Caki2 (cell line): ENCODE measurements at places on chromosomes 2 and 18. TPM values are rescaled to one million over a fixed set of nuclear protein-coding genes. Genes with fewer than 3 reads are reported as not detected.
A peak's percentile ranks its signal among the peaks of the same experiment; 100 is the strongest.

- no peak for DNase-seq
These were observed 5.8 kb downstream of the PCARE start for GRCh38 chr2:29068513-29068912.

GRCh38 chr2:18132697-18133096, 254.2 kb downstream of the KCNS3 start:
- DNase-seq, result no peak

GRCh38 chr2:136750065-136750464, 15.3 kb upstream of the THSD7B start:
- no peak for DNase-seq

GRCh38 chr18:51953521-51953920, 386.5 kb upstream of the DCC start:
- DNase-seq, result peak; percentile 36

DNA sequence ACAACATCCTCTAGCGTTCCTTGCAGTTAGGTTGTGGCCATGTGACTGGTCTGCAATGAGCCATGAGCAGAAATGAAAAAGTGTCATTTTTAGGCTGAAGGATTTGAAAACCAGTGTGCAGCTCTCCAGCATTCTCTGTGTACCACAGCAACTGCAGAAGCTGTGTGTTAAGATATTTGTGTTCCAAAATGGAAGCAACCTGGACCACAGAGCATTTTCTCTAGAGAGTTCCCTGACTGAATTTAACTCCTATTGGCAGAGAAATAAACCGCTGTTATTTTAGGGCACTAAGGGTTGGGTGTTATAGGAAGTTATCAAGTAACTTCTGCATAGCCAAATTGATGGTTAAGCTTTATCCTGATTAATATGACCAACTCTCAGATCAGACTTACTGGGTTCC, 257.2 kb upstream of the THUMPD2 start:
- DNase-seq, result no peak

DNA sequence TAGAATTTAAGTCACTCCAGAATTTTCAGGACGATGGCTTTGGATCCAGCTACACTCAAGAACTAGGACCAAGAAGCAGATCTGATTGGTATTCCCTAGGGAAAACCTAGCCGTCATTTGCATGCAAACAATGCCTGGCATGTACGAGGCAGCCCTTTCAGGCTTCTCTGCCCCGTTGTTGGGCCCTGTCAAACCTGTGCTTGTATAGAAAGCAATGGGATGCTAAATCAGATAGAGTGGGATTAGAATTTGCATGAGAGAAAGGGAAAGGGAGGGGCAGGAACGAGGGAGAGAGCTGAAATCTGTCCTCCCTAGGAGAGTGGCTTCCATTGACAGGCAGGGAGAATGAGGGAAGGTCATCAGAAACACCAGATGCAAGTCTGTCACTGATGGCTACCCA, 28.6 kb downstream of the ARID5A start:
- no peak for DNase-seq

GRCh38 chr2:43251171-43251731, 24.8 kb upstream of the ZFP36L2 start:
- DNase-seq, result no peak

DNA sequence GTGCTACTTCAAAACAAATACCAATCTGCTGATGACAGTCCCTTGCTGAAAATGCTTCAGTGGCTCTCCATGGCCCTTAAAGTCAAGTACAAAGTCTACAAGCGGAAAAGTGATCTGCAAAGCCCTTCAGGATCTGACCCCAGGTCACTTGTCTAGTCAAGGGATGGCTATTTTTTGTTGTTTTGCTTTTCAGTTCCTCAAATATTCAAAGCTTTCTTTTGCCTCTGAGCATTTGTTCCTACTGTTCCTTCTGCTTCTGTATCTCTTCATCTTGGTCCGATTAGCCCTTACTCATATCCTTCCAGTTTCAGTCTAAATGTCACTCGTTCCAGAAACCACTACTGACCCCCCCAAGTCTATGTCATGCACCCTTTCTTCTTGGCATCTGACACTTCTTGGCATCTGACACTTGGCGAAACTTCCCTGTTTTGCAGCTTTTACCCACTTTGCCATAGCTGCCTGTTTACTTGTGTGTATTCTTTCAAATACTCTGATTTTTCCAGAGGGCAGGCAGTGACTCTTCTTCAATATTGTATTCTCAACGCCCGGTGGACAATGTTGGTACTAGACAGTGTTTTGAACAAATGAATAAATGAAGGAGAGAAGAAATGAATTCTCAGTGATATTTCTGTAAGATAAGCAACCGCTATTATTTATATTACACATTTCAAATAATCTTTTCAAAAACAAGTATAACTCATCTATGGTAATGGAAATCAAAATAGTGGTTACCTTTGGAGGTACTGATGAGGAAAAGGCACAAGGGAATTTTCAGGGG, 175.9 kb upstream of the FN1 start:
- no peak for DNase-seq

GRCh38 chr2:175737722-175738361, 264.2 kb downstream of the LNPK start:
- no peak for DNase-seq

DNA sequence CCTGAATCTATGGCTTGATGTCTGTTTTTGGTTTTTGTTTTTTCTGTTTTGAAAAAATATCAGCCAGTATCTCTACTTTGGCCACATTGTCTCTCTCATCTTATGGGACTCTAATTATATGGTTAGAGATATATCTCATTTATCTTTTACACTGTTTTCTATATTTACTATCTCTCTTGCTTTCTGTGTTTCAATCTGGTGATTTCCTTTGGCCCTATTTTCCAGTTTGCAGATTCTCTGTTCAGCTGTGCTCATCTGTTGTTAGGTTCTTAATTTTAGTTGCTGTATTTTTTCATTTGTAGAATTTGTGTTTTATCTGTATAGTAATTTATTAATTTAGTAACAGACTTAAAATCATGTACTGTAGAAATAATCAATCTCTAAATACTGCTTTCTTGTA, 41.3 kb upstream of the ELAC1 start:
- no peak for DNase-seq

DNA sequence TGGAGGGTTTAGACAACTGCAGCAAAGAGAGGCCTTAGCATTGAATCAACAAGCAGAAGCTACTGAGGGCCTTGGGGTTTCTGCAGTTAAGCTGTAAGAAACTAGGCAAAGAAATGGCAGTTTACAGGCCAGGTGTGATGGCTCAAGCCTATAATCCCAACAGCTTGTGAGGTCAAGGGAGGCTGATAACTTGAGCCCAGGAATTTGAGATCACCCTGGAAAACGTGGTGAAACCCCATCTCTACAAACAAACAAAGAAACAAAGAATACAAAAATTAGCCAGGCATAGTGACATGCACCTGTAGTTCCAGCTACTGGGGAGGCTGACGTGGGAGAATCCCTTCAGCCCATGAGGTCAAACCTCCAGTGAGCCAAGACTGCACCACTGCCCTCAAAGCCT, 421.6 kb upstream of the CHST9 start:
- DNase-seq, result no peak

- DNase-seq, result no peak
These were observed 142.1 kb downstream of the PHLPP1 start for GRCh38 chr18:62857263-62857976.

DNA sequence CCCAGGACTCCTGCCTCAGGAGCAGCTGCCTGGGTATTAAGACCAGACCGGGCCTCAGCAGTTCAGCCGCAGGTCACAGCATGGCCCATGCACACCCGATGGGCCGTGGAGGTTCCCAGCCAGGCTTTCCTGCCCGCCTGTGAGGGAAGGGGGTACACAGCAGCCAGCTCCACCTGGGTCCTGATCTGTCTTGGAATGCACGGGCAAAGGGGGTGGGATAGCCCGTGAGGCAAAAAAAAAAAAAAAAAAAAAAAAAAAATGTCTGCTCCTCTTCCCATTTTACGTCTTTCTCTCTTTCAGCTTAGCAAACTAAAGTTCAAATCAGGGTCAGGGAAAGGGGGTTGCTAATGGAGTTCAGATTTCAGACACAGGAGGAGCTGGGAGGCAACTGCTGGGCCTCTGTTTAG, 385.2 kb downstream of the TNS1 start:
- no peak for DNase-seq

DNA sequence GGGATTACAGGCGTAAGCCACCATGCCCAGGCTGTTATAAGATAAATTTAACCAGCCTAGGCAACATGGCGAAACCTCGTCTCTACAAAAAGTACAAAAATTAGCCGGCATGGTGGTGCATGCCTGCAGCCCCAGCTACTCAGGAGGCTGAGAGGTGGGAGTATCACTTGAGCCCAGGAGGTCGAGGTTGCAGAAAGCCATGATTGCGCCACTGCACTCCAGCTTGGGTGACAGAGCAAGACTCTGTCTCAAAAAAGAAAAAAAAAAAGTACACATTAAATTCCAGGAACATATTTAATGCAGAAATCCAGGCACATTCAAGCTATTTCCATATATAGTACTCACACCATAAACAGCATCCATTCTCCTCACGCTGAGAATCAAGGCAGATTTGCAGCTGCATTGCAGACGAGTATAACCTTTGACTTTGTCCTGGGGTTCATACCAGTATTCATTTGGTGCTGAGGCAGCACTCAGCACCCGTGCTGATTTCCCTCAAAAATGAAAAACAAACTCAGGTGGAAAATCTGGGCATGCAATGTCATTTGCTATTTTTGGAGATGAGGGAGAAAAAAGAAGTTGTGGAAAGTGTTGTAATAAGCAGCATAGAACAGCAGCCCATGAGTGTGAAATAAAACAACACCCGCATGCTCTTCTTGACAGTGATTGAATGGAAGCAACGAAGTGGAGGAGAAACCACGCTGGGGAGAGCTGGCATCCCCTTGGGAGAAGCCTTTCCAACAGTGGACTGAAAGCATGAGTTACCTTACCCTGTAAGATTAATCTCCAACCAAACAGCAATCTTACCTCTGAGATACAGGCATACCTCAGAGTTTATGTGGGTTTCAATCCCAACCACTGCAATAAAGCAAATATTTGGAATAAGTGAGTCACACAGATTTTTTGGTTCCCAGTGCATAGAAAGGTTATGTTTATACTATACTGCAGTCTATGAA, 46.8 kb upstream of the ANXA4 start:
- peak; percentile 98 for DNase-seq

DNA sequence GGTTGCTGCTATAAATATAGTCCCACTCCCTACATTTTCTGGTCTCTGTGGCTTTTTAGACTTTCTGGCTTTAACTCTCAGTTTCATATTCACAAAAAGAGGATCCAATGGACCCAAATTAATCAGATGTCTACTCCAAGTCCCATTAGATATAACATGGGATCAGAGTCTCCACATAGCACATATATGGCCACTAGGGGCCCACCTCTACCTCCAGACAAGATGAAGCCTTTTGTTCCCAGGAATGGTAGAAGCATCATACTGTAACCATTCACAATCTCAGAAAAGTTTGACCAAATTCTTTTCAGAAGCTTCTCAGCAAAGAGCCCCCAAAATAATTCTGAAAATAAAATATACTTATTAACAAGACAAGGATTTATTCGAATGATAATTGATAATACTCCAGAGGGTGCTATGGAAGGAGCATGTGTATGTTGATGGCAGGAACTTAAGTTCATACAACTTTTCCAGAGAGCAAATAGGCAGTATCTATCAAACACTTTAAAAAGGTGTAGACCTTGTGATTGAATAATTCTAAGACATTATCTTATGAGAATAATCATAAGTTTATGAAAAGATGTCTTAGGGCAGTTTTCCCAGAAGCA, 382.3 kb upstream of the CRIM1 start:
- DNase-seq, result peak; percentile 23

DNA sequence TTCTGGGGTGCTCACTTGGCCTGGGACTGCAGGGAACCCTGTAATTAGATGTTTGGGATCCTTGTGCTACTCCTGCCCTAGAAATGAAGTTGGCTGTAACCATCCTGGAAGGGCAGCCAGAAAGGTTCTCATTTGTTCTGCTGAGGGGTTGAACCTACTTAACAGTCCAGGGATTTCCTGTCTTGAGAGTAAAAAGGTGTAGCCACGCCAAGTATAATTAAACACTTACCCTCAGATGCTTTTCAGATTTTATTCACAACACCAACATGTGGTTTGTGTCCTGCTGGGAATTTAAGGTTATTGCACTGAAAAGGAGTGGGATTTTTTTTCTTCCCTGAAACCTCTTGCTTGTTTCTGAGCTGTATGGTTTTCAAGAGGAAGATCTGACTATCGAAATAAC, 222.4 kb upstream of the APCDD1 start:
- no peak for DNase-seq

- no peak for DNase-seq
These were observed 275.9 kb upstream of the GCFC2 start for GRCh38 chr2:75986617-75987016.

DNA sequence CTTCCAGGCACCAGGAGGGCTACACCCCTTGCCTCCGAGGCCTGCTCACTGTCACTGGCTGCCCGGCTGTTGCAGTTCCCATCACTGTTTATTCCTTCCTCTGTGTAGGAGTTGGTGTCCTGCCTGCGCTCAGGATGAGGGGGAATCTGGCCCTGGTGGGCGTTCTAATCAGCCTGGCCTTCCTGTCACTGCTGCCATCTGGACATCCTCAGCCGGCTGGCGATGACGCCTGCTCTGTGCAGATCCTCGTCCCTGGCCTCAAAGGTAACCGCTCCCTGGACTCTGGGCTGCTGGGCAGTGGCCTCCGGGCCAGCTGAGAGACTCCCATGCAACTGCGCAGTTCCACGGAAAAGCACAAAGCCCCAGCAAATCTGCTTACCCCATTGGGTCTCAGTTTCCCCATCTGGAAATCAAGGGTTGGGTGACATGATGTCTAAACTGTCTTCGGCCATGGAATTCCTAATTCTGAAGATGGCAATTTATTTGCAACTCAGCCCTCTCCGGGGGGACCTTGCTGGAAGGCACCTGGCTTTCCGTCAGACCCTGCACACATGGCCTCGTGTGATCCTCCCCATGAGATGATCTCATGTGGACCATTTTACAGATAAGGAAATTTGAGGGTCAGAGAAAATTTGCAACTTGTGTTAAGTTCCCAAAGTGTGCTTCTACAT, 9.4 kb downstream of the COLEC11 start:
- DNase-seq, result no peak

GRCh38 chr2:240957656-240958365, 40.6 kb upstream of the SNED1 start:
- no peak for DNase-seq

GRCh38 chr18:59343926-59344325, 15.1 kb downstream of the LMAN1 start:
- DNase-seq, result no peak

- no peak for DNase-seq
These were observed 81.8 kb upstream of the ADAM23 start for GRCh38 chr2:206361407-206362045.

GRCh38 chr2:31762085-31762484, 181.3 kb upstream of the SRD5A2 start:
- DNase-seq, result no peak

- no peak for DNase-seq
These were observed 23.9 kb downstream of the CTLA4 start for GRCh38 chr2:203891474-203891873.

The BCL2 gene
- total RNA-seq, result 5.1 and 9.1 TPM in 2 replicates

The C2orf49 gene
- 18.6 and 36.8 TPM in 2 replicates for total RNA-seq

The FHOD3 gene
- 7.8 and 15.0 TPM in 2 replicates for total RNA-seq

The NAPG gene
- 27.8 and 34.6 TPM in 2 replicates for total RNA-seq

The ASB18 gene
- not detected in 2 replicates for total RNA-seq
